ENCODE measurements at places on chromosomes 1 and 21. TPM values are rescaled to one million over a fixed set of nuclear protein-coding genes. Genes with fewer than 3 reads are reported as not detected.

- no peaks in the 10 kb centered on the region for H3K27me3 ChIP-seq
- no peak overlapping the region for H3K27ac ChIP-seq
Measured at GRCh38 chr1:37469386-37469785, 5.0 kb upstream of the ZC3H12A start.

- H3K4me3 ChIP-seq = no peak overlapping the region
- no peaks in the 10 kb centered on the region for H3K27me3 ChIP-seq
- peaks cover 3% of the 10 kb centered on the region for H3K4me1 ChIP-seq
- DNase-seq = no peak
- no peak overlapping the region for H3K27ac ChIP-seq
- H3K36me3 ChIP-seq = no peaks in the 10 kb centered on the region
Measured at GRCh38 chr1:23618586-23619083, 59.3 kb upstream of the ID3 start.

DNA sequence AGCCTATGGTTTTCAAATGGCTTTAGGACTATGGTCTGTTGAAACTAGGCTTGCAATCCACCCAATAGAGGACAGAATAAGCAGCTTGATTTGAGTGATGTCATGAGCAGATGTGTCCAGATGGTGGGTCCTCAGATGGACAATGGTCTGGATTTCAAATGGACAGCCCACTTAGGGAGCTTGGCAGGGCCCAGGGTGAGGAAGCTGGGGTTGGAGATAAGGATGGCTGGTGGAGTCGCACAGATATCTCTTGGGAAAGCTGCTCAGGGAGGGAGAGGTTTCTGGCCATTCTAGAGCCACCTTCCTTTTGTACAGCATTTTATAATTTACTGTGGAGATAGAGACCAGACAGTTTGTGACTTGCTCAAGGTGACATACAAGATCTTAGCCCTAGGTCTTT lies 55.0 kb downstream of the NFASC start:
- no peaks in the 10 kb centered on the region for H3K27me3 ChIP-seq
- peaks cover 9% of the 10 kb centered on the region for H3K4me1 ChIP-seq
- H3K4me3 ChIP-seq = no peak overlapping the region

- no peak overlapping the region for H3K27ac ChIP-seq
- H3K4me3 ChIP-seq = no peak overlapping the region
- no peak for DNase-seq
- H3K27me3 ChIP-seq = no peaks in the 10 kb centered on the region
Measured at GRCh38 chr1:51915951-51916350, 37.4 kb upstream of the NRDC start.

GRCh38 chr1:165598676-165599059 lies 32.4 kb upstream of the MGST3 start:
- peaks cover 3% of the 10 kb centered on the region for H3K4me1 ChIP-seq
- H3K4me3 ChIP-seq = peak overlapping the region; percentile 58
- DNase-seq = no peak
- no peaks in the 10 kb centered on the region for H3K36me3 ChIP-seq

- no peak overlapping the region for H3K27ac ChIP-seq
- no peaks in the 10 kb centered on the region for H3K27me3 ChIP-seq
Measured at GRCh38 chr1:119290297-119290696, 78.3 kb upstream of the HAO2 start.

GRCh38 chr1:162139211-162139610 lies 69.7 kb downstream of the NOS1AP start:
- no peak overlapping the region for H3K4me3 ChIP-seq
- DNase-seq = no peak
- H3K36me3 ChIP-seq = no peaks in the 10 kb centered on the region
- no peaks in the 10 kb centered on the region for H3K27me3 ChIP-seq
- no peak overlapping the region for H3K27ac ChIP-seq
- H3K4me1 ChIP-seq = no peaks in the 10 kb centered on the region

DNA sequence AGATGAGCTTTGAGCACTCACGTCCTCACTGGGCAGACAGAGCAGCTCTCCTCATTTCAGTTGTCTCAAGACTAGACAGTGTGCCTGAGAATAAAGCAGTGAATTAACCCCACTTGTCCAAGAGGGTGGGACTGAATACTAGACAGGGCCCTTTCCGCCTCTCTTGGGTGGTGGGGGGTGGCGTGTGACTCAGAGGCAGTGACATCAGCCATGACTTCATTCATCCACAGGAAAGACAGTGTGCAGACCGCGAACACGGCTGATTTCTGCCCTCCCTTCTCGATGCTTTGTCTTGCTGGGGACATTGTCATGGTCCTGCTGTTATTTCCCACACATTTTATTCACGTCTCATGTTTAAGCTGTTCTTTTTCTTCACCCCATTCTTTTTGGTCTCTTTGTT lies 64.9 kb downstream of the FGGY start:
- H3K27ac ChIP-seq = no peak overlapping the region
- no peak overlapping the region for H3K4me3 ChIP-seq
- DNase-seq = no peak
- no peaks in the 10 kb centered on the region for H3K36me3 ChIP-seq

DNA sequence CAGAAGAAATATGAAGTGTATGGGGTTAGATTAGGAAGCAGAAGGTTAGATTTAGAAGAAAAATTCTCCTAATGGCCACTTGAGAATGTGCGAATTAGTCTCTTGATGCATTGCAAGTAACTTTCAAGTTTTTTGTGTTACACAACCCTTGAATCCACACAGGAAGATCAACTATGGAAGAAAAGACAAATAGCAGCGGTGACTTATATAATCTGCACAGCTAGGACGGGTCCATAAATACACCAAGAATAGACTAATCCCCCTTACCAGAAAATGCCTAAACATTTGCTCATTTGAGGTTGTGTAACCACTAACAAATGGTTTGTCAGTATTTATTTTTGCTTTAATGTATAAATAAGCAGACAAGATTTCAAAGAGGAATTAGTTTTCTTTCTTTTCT lies 182.6 kb downstream of the TGFB2 start:
- no peak for DNase-seq
- no peaks in the 10 kb centered on the region for H3K4me1 ChIP-seq
- H3K27ac ChIP-seq = no peak overlapping the region
- H3K36me3 ChIP-seq = no peaks in the 10 kb centered on the region

DNA sequence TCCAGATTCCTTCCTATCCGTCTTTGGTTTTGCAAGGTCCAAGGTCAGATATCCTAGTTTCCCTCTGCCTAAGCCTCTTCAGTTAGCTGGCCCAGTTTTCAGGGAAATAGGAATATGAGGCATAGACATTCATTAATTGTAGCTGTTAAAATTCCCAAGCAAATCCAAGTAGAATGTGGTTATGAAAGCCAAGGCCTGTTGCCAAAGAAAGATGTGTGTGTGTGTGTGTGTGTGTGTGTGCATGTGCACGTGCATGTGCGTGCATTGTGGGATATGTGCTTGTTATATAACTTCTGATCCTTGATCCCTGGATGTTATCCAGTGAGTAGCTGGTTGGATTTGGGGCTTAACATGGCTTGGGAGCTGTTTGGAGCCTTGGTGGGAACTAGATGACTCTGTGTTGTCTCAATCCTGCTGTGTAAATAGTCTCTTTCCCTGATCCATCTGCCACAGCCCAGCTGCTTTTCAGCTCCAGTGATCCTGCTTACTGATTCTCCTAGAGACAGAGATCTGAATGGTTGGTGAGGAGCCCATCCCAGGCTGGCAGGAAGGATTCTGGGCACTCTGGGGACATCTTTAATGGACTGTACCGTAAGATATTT lies 70.6 kb upstream of the GCLM start:
- no peak overlapping the region for H3K4me3 ChIP-seq
- H3K4me1 ChIP-seq = peaks cover 6% of the 10 kb centered on the region
- peak; percentile 65 for DNase-seq
- no peaks in the 10 kb centered on the region for H3K36me3 ChIP-seq

- H3K4me1 ChIP-seq = no peaks in the 10 kb centered on the region
- no peak overlapping the region for H3K4me3 ChIP-seq
- no peaks in the 10 kb centered on the region for H3K27me3 ChIP-seq
- H3K36me3 ChIP-seq = no peaks in the 10 kb centered on the region
- no peak for DNase-seq
Measured at GRCh38 chr1:199937661-199938060, 89.8 kb upstream of the NR5A2 start.

GRCh38 chr1:68908316-68908715 lies 411.4 kb upstream of the DEPDC1 start:
- H3K36me3 ChIP-seq = no peaks in the 10 kb centered on the region
- no peaks in the 10 kb centered on the region for H3K27me3 ChIP-seq
- no peak for DNase-seq
- H3K4me1 ChIP-seq = no peaks in the 10 kb centered on the region

DNA sequence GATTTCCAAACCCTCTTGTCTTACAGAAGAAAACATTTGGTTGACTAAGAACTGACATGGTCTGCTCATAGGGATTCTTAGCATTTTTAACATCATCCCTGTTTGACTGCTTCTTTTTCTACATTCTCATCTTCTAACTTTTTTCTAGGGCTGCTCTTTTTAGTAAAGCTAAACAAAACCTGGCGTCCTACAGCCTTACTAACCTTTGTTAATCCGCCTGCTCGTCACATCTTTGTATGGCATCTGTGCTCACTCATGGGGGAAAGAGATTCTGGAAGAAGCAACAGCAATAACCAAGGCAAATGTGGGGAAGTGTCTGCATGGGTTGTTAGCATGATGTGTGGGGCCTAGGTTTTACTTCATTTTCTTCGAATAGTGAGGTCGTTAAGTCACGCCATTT lies 92.0 kb downstream of the KIF1B start:
- H3K4me3 ChIP-seq = no peak overlapping the region
- H3K4me1 ChIP-seq = no peaks in the 10 kb centered on the region
- H3K27me3 ChIP-seq = no peaks in the 10 kb centered on the region
- no peak for DNase-seq

GRCh38 chr1:234655328-234656069 lies 45.5 kb upstream of the IRF2BP2 start:
- no peaks in the 10 kb centered on the region for H3K27me3 ChIP-seq
- no peak overlapping the region for H3K4me3 ChIP-seq
- H3K4me1 ChIP-seq = no peaks in the 10 kb centered on the region
- no peaks in the 10 kb centered on the region for H3K36me3 ChIP-seq
- no peak for DNase-seq

GRCh38 chr1:41751804-41752513 lies 166.8 kb downstream of the HIVEP3 start:
- DNase-seq = no peak
- H3K4me1 ChIP-seq = peaks cover 4% of the 10 kb centered on the region
- H3K36me3 ChIP-seq = no peaks in the 10 kb centered on the region
- H3K4me3 ChIP-seq = no peak overlapping the region
- H3K27ac ChIP-seq = no peak overlapping the region

DNA sequence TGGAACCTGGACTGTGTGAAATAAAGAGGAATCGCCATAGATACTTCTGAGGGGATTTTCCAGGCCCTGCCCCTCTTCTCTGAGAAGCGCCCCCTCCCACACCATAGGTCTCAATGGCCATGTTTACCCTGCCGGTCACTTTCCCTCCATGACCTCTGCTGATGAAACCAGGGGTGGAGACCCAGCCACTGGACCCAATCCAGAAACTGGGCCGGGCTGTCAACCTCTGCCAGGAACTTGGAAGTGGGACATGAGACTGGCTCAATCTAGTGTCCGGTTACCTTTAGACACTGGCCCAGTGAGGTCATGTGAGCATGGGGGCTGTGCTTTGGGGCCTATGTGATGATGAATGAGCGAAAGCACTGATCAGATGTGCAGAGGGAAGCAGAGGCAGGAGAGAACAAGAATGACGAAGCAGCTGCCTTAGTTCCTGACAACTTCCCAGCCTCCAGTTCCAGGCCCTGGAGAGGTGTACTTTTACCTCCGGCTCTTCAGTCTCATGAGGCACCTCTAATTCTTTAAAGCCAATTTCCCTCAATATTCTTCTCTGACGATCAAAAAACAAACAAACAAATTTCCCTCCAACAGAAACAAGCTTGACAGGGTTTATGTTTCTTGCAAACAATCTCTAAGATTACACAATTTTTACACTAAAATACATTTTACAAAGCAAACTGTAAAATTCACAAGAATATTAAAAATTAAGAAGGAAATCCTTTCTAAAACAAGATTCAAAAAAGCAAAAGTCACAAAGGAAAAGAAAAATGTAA lies 4.9 kb downstream of the ASAP3 start:
- no peak overlapping the region for H3K4me3 ChIP-seq
- peak; percentile 24 for DNase-seq
- H3K27ac ChIP-seq = no peak overlapping the region
- peaks cover 26% of the 10 kb centered on the region for H3K4me1 ChIP-seq

DNA sequence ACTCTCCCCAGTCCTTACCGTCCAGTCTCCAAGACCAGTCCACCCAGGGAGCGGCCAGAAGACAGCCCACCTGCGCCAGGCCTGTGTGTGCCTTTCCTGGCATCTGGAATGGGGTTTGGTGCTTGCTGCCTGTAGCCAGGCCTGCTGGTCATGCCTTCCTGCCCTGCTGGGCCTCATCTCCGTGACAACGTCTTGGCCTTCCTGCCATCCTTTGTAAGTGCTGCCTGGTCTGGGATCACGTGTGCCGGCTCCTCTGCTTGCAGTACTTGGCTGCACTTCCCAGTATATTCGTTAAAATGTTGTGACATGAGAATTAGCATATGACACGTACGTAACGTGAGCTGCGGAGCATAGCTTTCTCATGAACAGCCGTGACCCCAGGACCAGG lies 145.3 kb upstream of the COL6A1 start:
- no peaks in the 10 kb centered on the region for H3K27me3 ChIP-seq
- no peak overlapping the region for H3K4me3 ChIP-seq
- no peak overlapping the region for H3K27ac ChIP-seq
- DNase-seq = no peak

DNA sequence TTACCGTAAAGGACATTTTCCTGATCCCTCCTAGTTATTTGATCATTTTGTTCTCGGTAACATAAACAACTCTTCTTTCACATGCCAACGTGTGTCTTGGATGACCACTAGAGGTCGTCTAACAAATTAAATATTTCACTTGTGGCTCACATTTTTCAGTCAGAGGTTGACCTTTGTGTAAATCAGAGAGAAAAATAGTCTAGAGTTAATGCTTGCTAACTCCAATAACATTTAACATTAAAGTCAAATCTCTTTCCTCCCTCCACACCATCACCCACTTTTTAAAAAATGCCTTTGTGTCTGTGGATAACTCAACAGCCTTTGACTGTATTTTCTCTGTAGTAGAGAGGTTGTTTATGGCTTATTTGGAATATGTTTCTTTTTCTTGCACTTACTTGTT lies 220.5 kb upstream of the B3GALT2 start:
- no peak overlapping the region for H3K27ac ChIP-seq
- no peaks in the 10 kb centered on the region for H3K27me3 ChIP-seq
- no peaks in the 10 kb centered on the region for H3K36me3 ChIP-seq
- no peak overlapping the region for H3K4me3 ChIP-seq
- peaks cover 28% of the 10 kb centered on the region for H3K4me1 ChIP-seq
- DNase-seq = no peak

Gene HCRTR1
- 0.19 TPM for total RNA-seq

Gene NPPB
- total RNA-seq = not detected

Gene WDR64
- total RNA-seq = 5.5 TPM

Gene OR2T11
- total RNA-seq = not detected

Gene TLR5
- 13.8 TPM for total RNA-seq

Gene TTC39A
- total RNA-seq = 121 TPM

Gene CHI3L1
- total RNA-seq = 6.6 TPM

Gene HIVEP3
- 7.2 TPM for total RNA-seq

Measured in testis (tissue), 5 donors.